ENCODE measurements at places on chromosomes 12 and 14. TPM values are rescaled to one million over a fixed set of nuclear protein-coding genes. Genes with fewer than 3 reads are reported as not detected.

DNA sequence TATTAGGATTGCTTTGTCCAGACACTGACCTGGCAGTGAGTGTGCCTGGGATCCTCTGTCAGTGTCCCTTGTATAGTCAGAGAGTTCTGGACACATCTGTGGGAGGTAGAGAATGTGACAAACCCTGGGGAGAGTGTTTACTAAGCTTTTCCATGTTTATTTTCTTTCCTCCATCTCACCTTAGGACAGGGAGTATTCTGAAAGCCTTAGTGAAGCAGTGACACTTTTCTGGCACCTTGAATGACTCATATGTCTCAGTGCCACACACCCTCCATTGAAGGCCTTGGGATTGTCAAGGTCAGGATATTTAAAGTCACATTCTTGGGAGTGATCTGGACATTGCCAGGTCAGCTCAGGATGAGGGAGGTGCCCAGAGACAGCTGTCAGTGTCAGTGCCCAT is 34.9 kb upstream of the CTDSP2 start:
- no peaks in the 10 kb centered on the region for H3K27me3 ChIP-seq
- H3K4me3 ChIP-seq: no peak overlapping the region
- H3K27ac ChIP-seq: no peak overlapping the region
- no peaks in the 10 kb centered on the region for H3K36me3 ChIP-seq

- no peak overlapping the region for H3K27ac ChIP-seq
- H3K27me3 ChIP-seq: no peaks in the 10 kb centered on the region
- H3K36me3 ChIP-seq: no peaks in the 10 kb centered on the region
- no peak for DNase-seq
Observed at GRCh38 chr12:91287753-91288152, 105.1 kb upstream of the DCN start.

MYH7 gene
- total RNA-seq: not detected

DNA sequence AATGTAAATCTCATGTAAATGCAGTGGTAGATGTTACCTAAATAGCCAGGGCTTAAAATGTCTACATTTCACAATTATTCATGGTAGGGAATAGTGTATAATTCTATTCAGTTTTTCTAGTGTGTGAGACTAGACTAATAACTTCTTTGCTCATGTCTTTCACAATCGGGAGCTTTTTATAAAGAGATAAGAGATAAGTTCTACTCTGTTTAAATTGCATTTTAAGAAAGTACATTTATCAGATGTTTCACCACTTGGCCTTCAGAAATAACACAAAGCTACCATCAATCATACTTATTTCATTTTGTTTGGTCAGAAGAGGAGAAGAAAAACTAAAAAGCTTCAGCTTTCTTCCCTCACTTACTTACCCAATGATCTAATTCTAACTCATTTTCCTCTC is 725.5 kb upstream of the FLRT2 start:
- H3K4me1 ChIP-seq: no peaks in the 10 kb centered on the region
- no peak for DNase-seq
- H3K27me3 ChIP-seq: no peaks in the 10 kb centered on the region
- H3K4me3 ChIP-seq: no peak overlapping the region
- H3K27ac ChIP-seq: no peak overlapping the region
- H3K36me3 ChIP-seq: no peaks in the 10 kb centered on the region

- H3K36me3 ChIP-seq: no peaks in the 10 kb centered on the region
- no peak overlapping the region for H3K4me3 ChIP-seq
- H3K4me1 ChIP-seq: no peaks in the 10 kb centered on the region
- H3K27ac ChIP-seq: no peak overlapping the region
Observed at GRCh38 chr14:96960598-96961116, 163.5 kb downstream of the VRK1 start.

RAB5B gene
- total RNA-seq: 56.5 TPM

EPYC gene
- not detected for total RNA-seq

GRCh38 chr12:12891080-12891880 is at the start of gene GPRC5A:
Gene GPRC5A, plus strand, starts transcription at chr12:12891562. Its CDS starts 16,688 bp downstream, at chr12:12908250.
- DNase-seq: peak; percentile 98
- H3K4me3 ChIP-seq: peak within 1 kb of the TSS; percentile 72
- H3K27me3 ChIP-seq: no peaks in the 10 kb centered on the region

DNA sequence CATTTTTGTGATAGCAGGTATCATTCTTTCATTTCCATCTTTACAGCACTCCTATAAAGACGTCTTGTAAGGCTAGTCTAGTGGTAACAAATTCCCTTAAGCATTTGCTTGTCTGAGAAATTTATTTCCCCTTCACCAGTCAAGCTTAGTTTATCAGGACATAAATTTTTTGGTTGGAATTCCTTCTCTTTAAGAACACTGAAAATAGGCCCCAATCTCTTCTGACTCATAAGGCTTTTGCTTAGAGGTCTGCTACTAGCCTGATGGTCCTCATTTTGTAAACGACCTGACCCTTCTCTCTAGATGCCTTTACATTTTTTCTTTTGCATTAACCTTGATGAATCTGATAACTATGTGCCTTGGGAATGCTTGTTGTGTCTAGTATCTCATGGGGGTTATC is 20.3 kb downstream of the OLR1 start:
- no peak for DNase-seq
- H3K4me1 ChIP-seq: peaks cover 8% of the 10 kb centered on the region
- H3K27ac ChIP-seq: no peak overlapping the region
- no peak overlapping the region for H3K4me3 ChIP-seq
- H3K36me3 ChIP-seq: no peaks in the 10 kb centered on the region
- H3K27me3 ChIP-seq: no peaks in the 10 kb centered on the region

DNA sequence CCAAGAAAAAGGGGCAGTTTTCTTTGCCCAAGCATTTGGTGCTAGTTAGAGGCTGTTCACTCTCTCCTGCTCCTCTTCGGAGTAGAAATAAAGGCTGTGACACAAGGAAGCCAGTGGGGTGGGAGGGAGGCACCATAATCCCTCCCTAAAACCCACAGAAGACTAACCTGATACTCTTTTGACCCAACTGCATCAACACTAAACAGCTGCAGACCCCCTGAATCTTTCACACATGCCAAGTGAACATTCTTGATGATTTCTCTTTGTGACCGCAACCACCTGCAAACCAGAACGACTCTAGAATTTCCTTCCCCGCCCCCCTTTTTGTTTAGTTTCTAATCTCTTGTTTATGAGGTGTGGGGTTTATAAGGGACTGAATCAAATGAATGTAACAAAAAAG is 175.8 kb upstream of the BCL2L14 start:
- no peak overlapping the region for H3K27ac ChIP-seq
- peaks cover 21% of the 10 kb centered on the region for H3K36me3 ChIP-seq
- no peak overlapping the region for H3K4me3 ChIP-seq
- no peaks in the 10 kb centered on the region for H3K4me1 ChIP-seq
- no peak for DNase-seq
- H3K27me3 ChIP-seq: no peaks in the 10 kb centered on the region

GRCh38 chr14:26926585-26926984 is 328.8 kb upstream of the NOVA1 start:
- no peak overlapping the region for H3K27ac ChIP-seq
- no peaks in the 10 kb centered on the region for H3K4me1 ChIP-seq
- no peak overlapping the region for H3K4me3 ChIP-seq
- H3K36me3 ChIP-seq: no peaks in the 10 kb centered on the region

DNA sequence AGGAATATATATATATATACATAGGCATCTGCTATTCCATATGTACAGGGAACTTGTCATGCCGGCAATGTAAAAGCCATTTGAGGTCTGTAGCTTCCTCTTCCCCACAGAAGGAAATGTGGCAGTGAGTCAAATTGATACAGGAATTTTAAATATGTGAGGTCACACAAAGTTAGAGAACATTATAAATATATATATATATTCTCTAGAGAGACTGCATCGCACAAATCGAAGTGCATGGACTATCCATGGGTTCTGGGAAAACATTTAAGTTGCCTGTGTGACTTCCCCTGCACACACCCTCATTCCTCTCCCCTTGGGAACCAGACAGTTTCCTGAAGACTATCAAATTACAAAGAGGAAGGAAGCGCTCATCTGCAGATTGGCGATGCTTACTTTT is 100.9 kb upstream of the CCDC91 start:
- no peaks in the 10 kb centered on the region for H3K36me3 ChIP-seq
- no peaks in the 10 kb centered on the region for H3K4me1 ChIP-seq
- no peaks in the 10 kb centered on the region for H3K27me3 ChIP-seq
- no peak overlapping the region for H3K27ac ChIP-seq
- H3K4me3 ChIP-seq: no peak overlapping the region

- H3K27me3 ChIP-seq: no peaks in the 10 kb centered on the region
- H3K4me3 ChIP-seq: no peak overlapping the region
- no peaks in the 10 kb centered on the region for H3K4me1 ChIP-seq
- no peak for DNase-seq
Observed at GRCh38 chr12:9198012-9198411, 10.2 kb downstream of the PZP start.

OR8S1 gene
- total RNA-seq: not detected

- DNase-seq: peak; percentile 84
- H3K27me3 ChIP-seq: no peaks in the 10 kb centered on the region
Observed at GRCh38 chr14:90281261-90281660, 24.9 kb downstream of the PSMC1 start.

MMP17 gene
- total RNA-seq: 1.4 TPM

DNA sequence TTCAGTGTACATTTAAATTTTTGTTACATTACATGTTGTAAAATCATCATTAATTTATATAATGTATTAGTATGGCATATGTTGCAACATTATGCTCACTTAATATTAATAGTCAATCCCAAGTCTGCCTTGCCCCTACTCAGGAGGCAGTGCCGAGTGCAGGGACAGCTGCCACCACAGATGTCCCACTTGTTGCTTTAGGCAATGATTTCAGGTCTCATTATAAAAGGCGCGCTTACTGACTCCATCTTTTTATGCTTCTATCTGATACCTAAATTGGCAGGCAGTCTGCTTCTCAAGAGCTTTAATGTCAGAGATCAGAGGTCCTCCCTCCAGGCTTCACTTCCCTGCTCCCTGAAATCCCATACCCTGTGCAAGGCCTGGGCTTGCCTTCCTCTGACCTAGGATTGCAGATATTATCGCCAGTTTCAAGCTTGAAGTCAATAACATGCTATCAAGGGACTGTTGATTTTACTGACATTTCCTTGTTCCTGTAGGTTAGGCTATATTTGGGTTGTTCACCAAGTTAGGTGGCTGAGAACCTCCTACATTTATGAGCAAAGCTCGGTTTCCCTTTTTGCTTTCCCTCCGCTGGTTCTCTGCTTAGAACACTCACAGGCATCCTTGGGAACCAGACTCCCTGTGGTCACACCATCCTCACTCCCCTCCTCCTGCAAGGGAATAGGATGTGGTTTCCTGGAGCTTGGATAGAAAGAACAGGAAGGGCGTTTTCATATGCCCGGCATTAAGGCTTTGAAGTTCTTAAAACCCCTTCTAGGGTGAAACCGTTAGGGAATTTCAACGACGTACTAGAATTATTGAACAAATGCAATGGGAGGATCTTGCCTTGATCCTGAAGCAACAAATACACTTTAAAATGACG is 208.4 kb upstream of the FKBP4 start:
- no peak overlapping the region for H3K4me3 ChIP-seq
- H3K36me3 ChIP-seq: peaks cover 15% of the 10 kb centered on the region
- DNase-seq: peak; percentile 9
- H3K4me1 ChIP-seq: no peaks in the 10 kb centered on the region

SDR9C7 gene
- total RNA-seq: not detected

OR4K14 gene
- not detected for total RNA-seq

RIMKLB gene
- 23.1 TPM for total RNA-seq

DNA sequence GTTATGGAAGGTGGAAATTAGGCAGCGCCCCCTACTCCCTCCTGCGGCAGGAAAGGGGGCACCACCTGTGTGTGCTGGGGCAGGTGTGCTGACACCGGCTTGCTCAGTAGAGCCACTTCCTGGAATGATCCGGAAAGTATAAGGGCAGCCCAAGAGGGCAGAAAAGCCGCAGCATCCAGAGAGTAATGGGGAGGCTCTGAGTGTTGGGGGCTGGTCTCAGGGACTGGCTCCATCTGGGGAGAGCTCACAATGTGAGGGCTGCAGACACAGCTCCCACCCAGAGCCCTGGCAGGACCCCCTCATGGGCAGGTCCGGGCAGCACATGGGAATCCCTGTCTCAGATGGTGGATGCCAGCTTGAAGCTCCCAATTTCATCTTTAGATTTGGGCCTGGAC is 187.6 kb upstream of the C14orf180 start:
- H3K27ac ChIP-seq: no peak overlapping the region
- H3K4me3 ChIP-seq: no peak overlapping the region
- DNase-seq: no peak
- H3K36me3 ChIP-seq: no peaks in the 10 kb centered on the region
- H3K27me3 ChIP-seq: no peaks in the 10 kb centered on the region

DNA sequence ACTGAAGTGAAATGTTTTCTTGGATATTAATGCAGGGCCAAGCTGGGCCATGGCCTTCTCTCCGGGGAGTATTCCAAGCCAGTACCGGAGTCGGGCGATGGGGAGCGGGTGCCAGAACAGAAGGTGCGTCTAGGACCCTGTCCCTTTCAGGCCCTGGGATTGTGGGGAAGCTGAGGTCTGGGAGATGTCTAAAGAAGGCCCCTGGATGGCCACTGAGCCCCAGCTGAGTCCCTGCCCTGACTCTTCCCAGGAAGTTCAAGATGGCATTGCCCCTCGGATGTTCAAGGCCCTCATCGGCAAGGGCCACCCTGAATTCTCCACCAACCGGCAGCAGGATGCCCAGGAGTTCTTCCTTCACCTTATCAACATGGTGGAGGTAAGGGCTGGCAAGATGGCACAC is 7.2 kb upstream of the TPI1 start:
- no peak overlapping the region for H3K4me3 ChIP-seq
- no peak overlapping the region for H3K27ac ChIP-seq
- H3K36me3 ChIP-seq: peaks cover 83% of the 10 kb centered on the region
- no peaks in the 10 kb centered on the region for H3K27me3 ChIP-seq
- no peak for DNase-seq
- no peaks in the 10 kb centered on the region for H3K4me1 ChIP-seq

DNA sequence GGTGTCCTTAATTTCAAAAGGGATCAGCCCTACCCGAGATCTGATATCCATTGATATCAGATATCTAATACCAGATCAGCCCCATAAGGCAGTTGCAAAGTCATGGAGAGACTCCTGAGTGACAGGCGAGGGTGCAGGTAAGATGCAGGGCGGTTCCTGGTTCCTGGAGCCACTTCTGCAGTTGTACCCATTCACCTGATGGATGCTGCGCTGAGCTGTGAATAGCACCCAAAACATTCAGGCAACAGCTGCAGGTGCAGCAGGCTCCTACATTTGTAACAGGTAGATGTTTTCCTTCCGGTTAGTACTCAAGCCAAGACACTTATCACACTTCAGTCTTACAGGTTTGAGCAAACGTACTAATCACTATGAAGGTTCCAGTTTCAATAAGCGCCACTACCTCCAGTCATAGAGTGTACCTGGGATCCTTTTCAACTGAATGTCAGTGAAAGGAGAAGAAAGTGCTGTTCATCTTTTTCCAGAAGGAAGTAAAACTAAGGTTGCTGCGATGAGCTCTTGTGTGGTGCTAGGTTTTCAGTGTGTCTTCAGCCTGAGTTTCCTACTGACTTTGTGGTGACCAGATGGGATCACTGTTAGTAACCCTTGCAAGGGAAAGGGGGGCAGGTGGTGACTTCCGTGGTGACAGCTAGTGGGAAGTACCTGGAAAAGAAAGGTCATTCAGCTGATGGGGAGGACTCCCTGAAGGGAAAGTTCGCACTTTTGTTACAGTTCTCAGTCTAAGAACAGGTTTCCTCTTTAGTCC is 1.9 kb downstream of the ATP6V0A2 start:
- H3K27ac ChIP-seq: no peak overlapping the region
- peaks cover 5% of the 10 kb centered on the region for H3K4me1 ChIP-seq
- H3K27me3 ChIP-seq: no peaks in the 10 kb centered on the region
- H3K4me3 ChIP-seq: no peak overlapping the region
- H3K36me3 ChIP-seq: no peaks in the 10 kb centered on the region
- no peak for DNase-seq

GRCh38 chr12:104218935-104219334 is 3.4 kb downstream of the TXNRD1 start:
- H3K36me3 ChIP-seq: no peaks in the 10 kb centered on the region
- peak; percentile 74 for DNase-seq
- H3K27ac ChIP-seq: peak overlapping the region; percentile 100
- peaks cover 20% of the 10 kb centered on the region for H3K4me1 ChIP-seq
- no peaks in the 10 kb centered on the region for H3K27me3 ChIP-seq
- H3K4me3 ChIP-seq: no peak overlapping the region

CLEC9A gene
- not detected for total RNA-seq

BIN2 gene
- total RNA-seq: not detected
